ENCODE measurements at places on chromosomes 6 and 20.
A peak's percentile ranks its signal among the peaks of the same experiment; 100 is the strongest.

DNA sequence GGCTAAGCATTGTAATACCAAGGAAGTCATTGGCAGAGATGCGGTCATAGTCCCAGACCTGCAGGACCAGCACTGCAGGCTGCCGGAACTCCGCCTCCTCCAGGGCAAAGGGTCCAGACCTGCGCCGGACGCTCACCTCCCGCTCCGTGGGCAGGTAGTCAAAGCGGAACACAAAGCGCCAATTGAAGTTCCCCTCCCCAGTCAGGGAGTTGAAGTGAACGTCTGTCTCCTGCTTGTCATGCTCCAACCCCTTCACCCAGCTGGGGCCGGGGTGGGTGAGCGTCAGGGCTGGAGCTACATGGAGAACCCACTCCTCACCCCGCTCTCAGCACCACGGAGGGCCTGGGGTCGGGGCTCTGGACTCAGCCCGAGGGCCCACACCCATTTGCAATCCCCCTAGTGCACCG lies 18.2 kb downstream of the ERGIC3 start:
- DNase-seq: no peak

DNA sequence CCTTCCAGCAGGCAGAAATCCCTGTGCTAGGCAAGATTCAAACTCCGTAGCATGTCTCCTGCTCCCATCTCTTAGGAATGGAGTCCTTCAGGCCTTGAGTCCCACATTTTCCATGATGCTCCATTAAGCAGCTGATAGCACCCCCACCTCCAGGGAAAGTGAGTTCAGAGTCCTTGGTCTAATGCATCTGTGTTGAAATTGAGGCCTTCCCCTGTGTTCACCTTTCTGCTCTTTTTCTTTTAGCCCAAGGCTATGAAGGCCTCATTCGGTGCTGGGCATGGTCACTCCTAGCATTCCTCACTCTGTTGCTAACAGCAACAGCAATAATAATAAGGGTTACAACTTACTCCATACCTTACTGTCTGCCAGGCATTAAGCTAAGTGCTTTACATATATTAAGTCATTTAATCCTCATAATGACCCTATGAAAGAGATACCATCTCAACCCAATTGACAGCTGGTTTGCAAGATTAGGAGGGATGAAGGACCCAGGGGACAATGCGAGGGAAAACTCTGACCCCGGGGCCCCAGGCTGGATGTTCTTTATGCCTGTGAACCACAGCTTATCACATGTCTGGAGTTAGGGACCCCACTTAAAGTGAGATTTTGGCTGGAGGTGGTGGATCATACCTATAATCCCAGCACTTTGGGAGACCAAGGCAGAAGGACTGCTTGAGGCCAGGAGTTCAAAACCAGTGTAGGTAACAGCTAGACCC lies 17.5 kb upstream of the PANK2 start:
- no peak for DNase-seq

DNA sequence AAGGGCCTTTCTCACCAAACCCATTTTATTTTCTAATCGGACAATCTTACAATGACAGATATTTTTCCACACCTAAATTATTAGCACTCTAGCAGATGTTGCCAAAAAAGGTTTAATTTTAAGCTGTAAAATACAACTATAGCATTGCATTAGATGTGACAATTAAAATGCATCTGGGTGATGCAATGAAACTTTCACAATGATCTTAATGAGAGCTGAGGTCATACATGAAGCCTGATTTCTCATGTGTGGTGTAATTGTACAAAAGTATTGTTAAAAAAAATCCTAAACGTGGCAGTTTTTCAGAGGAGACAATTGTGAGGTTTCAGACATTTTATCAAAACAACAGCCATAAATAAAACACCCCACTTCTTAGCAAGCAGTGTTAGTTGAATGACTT lies 606.0 kb downstream of the HDGFL1 start:
- DNase-seq: no peak

DNA sequence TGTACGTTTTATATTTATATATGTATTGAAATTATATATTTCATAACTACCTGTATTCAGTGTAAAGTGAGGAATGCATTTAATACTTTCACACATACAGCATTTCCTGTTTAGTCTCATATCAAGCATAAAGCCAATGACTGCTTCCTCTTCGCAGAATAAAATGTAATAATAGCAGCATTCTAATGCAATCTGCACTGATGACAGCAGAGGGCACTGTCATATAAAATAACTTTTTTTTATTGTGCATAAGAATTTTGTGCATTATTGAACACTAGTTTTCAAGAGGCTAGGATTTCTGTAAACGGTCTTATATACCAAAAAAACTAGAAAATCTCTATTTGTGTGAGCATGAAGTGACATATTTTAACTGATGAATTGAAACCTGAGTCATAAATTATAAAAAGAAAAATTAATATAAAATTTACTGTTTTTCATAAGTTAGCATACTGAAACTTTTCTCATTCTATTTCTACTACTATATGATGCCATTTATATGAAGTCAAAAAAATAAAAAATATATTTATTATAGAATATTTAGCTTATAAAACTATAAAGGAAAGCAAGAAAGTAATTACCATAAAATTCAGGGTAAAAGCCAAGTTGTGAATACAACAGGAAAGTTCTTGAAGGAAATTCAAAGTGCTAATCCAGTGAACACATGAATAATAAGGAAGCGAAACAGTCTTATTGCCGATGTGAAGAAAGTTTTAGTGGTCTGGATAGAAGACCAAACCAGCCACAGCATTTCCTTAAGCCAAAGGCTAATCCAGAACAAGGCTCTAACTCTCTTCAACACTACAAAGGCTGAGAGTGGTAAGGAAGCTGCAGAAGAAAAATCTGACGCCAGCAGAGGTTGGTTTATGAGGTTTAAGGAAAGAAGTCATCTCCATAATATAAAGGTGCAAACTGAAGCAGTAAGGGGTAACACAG lies 36.3 kb downstream of the RNF146 start:
- peak; percentile 27 for DNase-seq

- DNase-seq: no peak
Measured at GRCh38 chr6:9136141-9136822, 700.9 kb upstream of the SLC35B3 start.

DNA sequence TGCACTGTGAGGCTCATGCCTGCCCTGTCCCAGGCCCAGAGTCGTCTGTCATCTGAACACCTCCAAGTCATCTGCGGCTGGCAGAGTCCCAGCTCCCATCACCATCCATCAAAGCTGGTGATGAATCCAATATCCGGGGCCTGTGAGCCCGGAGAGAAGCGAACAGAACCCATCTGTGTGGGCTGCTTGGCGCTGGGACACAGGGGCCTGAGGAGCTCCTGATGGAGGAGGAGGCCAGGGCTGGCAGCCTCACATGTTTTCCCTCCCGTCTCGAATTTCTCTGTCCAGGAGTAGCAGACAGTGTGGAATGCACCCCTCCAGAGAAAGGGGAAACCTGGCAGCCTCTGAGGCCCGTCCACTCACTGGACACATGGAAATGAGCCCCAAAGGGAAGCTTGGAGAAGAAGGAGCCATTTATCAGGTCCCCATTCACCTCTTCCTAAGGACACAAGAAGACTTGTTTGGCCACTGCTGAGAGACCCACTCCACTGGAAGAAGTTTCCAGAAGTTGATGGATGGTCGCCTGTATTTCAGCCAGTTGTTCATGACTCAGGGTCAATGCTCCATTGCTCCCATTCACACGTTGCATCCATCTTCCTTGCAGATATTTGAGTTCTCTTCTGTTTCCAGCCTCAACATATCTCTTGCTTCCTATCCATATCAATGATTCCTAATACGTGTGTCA lies 307.5 kb upstream of the SULF2 start:
- DNase-seq: no peak

- no peak for DNase-seq
Measured at GRCh38 chr20:60060593-60060992, 102.4 kb downstream of the CDH26 start.

GRCh38 chr20:53599378-53599777 lies 5.7 kb upstream of the ZNF217 start:
- DNase-seq: no peak

DNA sequence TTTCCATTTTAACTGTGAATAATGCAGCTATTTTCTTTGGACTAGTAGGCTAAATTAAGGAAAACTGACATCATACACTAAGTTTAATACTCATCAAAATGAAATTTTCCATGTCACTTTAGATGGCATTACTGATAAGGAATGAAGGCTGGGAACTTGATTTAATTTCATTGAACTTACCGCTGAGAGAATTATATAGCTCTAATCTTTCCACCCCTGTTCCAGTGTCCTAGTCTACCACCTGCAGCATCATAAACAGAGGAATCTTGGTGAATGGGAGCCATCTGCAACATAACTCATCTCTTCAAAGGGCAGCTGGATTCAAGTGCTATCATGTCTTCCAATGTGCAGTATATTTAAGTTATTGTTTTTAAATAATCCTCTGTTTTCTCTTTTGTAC lies 1395.2 kb downstream of the EPHA7 start:
- no peak for DNase-seq

DNA sequence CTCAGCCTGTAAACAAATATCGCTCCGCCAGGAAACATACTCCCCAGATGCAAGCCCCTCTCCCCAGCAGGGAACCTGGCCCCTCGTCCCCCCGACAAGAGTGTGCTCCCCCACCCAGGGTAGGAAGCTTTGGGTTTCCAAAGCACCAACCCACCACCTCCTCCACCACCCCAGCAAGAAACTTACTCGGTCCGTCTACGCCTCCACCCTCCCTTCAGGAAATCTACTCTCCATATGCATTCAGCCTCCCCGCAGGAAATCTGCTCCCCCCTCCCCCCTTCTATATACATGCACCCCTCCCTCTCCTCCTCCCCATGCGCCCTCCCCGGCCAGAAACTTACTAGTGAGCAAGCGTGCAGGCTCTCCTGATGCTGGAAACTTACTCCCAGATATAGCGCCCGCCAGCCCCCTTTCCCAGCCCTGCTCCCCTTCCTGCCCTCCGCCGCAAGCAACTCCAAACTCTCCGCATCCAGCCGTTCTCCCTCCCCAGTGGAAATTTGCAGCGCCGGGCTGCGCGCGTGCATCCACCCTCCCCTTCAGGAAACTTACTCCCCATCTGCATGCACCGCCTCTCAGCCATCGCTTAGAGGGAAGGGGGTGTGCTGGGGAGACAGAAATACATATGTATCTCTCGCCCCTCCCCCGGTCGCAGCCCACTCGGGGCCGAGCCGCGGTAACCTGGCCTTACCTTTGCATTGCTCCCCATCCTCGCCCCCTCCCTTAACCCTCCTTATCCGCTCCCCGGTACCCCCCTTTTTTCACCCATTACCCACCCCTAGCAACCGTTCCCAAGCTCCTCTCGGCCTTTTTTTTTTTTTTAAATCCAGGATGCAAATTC lies at the start of gene TRERF1:
Gene TRERF1 (minus strand): TSS at position 594 of the 838 bp plus-strand sequence. CDS start 182,336 bp downstream, outside the sequence.
- peak; percentile 78 for DNase-seq

- DNase-seq: peak; percentile 72
Measured at GRCh38 chr6:137218473-137218916, 690 bp downstream of the IFNGR1 start.

DNA sequence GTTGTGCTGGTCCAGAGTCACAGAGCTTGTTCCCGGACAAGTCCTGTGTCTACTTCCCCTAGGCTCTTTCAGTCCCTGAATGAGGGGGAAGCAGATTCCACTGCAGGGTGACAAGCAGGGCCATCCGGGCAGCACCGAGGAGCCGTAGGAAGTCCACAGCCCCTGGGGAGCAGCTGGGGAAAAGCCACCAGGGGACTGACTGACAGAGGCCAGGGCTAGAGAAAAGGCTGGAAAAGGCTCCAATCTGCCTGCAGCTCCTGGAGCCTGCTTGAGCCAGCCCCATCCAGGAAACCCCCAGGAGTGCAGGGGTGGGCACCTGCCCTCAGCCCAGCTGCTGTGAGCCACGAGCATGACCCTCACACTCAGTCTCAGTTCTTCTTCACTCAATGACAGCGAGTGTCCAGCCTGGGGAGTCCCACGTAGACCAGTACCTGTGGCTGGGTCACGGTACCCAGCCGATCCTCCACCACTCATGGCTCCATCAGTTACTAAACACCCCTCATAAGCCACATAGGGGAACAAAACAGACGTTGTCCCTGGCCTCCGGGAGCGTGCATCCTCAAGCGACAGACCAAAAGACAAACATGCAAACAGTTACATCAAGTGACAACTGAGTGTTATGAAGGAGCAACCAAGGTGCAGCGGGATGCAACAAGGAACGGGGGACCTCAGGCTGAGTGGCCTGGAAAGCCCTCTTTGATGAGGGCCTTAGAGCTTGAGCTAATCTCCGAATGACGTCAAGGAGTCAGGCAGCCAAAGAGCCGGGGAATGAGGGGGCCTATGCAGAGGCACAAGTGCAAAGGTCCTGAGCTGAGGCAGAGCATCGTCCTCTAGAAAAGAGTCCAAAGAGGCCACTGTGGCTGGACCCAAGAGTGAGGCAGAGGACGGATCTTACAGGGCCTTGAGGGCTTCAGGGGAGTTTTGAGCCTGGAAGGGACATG lies 24.8 kb upstream of the VSTM2L start:
- DNase-seq: no peak

GRCh38 chr6:147700436-147701209 lies 192.1 kb downstream of the SAMD5 start:
- DNase-seq: no peak

DNA sequence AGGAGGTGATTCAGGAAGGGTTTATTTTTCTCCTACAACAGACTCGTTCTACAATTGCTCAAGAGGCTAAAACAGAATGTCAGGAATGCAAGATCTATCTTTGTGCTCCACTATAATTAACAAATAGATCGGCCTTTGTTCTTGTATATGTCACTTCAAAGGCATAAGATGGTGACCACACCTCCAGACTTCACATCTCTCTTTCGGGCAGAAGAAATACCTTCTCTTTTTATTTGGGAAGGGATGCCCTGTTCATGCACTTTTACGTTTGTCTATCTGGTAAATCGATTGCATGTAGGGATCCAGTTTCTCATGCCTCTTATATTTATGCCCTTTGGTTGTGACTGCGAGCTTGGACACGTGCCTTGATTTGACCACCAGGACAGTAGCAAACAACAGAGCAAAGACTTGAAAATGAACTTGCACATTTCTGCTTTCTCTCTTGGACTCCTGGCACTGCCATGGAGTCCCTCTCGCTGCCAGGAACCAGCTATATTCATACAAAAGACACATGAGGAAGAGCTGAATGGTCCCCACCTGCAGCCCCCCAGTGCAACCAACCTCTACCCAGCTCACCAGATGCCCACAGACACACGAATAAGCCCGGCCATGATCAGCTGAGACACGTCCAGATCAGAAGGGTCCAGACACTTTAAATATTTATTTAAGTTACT lies 219.8 kb upstream of the STXBP5 start:
- DNase-seq: no peak

GRCh38 chr6:89758830-89759229 lies 60.8 kb downstream of the MDN1 start:
- no peak for DNase-seq

DNA sequence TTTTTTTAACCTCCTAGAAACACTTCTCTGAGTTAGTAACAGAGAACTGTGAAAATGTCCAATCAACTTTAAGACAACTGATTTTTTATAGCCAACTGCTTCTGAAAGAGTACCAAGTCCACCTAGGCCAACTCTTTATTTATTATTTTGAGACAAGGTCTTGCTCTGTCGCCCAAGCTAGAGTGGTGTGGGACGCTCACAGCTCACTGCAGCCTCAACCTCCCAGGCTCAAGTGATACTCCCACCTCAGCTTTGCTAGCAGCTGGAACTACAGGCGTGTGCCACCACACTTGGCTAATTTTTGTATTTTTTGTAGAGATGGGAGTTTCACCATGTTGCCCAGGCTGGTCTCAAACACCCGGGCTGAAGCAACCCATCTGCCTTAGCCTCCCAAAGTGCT lies 331.6 kb downstream of the RNGTT start:
- DNase-seq: no peak

GRCh38 chr6:16767765-16768476 lies 6.7 kb upstream of the ATXN1 start:
- DNase-seq: no peak

Measured in DMS79 treated with DMSO at 0.1 percent for 48 hours (cell line).